Endothelial cell of umbilical vein (primary cell): ENCODE measurements at places on chromosomes 2 and 18. TPM values are rescaled to one million over a fixed set of nuclear protein-coding genes. Genes with fewer than 3 reads are reported as not detected.

CDH19 gene
- not detected in 2 replicates for total RNA-seq

RBM45 gene
- total RNA-seq = 11.2 and 12.4 TPM in 2 replicates

IL1B gene
- total RNA-seq = not detected in 2 replicates

GCC2 gene
- total RNA-seq = 33.7 and 38.7 TPM in 2 replicates

IGFBP2 gene
- total RNA-seq = 212 and 229 TPM in 2 replicates

GAL3ST2 gene
- 0.23 TPM in 1 of 2 replicates, not detected in the other for total RNA-seq

IL36G gene
- total RNA-seq = not detected in 2 replicates

MAPRE2 gene
- 111 and 117 TPM in 2 replicates for total RNA-seq

FZD7 gene
- total RNA-seq = 0.23 and 0.29 TPM in 2 replicates

UGT1A5 gene
- total RNA-seq = not detected in 2 replicates

LIMS3 gene
- total RNA-seq = 9.4 and 17.8 TPM in 2 replicates

FAM161A gene
- total RNA-seq = 5.9 and 6.1 TPM in 2 replicates

CROCC2 gene
- total RNA-seq = not detected in 2 replicates

CDH20 gene
- total RNA-seq = not detected in 2 replicates

CABLES1 gene
- total RNA-seq = 55.0 and 71.1 TPM in 2 replicates

KIAA2012 gene
- total RNA-seq = not detected in 2 replicates

CNOT11 gene
- 44.3 and 47.7 TPM in 2 replicates for total RNA-seq

TBC1D8 gene
- total RNA-seq = 30.6 and 32.1 TPM in 2 replicates

TMEM169 gene
- 0.20 TPM in 1 of 2 replicates, not detected in the other for total RNA-seq

MEIS1 gene
- 26.3 and 26.5 TPM in 2 replicates for total RNA-seq

C2orf80 gene
- total RNA-seq = not detected in 2 replicates

HOXD13 gene
- total RNA-seq = not detected in 2 replicates

SERPINB3 gene
- total RNA-seq = not detected in 2 replicates

UGT1A9 gene
- not detected in 2 replicates for total RNA-seq

CARF gene
- total RNA-seq = 3.2 and 3.7 TPM in 2 replicates
